ENCODE measurements at places on chromosomes 16 and 17.

DNA sequence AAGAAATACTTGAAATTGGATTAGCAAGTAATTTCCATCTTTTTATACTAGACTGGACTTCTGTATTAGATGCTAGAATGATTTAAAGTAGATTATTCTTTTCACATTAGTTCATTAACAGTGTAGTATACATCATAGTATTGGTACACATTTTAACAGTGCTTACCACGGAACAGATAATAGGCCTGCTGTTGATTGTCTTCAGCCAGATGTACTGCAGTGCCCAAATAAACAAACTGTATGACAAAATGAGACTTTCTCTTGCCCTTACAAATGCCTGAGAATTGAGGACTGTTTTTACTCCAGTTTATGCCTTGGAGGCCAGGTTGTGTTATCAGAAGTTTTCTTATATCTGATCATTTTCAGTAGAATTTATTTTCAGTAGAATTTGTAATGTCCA is 631 bp downstream of the EVI2A start:
- DNase-seq: no peak

GRCh38 chr16:4847774-4848587 is 700 bp downstream of the UBN1 start:
- no peak for DNase-seq

DNA sequence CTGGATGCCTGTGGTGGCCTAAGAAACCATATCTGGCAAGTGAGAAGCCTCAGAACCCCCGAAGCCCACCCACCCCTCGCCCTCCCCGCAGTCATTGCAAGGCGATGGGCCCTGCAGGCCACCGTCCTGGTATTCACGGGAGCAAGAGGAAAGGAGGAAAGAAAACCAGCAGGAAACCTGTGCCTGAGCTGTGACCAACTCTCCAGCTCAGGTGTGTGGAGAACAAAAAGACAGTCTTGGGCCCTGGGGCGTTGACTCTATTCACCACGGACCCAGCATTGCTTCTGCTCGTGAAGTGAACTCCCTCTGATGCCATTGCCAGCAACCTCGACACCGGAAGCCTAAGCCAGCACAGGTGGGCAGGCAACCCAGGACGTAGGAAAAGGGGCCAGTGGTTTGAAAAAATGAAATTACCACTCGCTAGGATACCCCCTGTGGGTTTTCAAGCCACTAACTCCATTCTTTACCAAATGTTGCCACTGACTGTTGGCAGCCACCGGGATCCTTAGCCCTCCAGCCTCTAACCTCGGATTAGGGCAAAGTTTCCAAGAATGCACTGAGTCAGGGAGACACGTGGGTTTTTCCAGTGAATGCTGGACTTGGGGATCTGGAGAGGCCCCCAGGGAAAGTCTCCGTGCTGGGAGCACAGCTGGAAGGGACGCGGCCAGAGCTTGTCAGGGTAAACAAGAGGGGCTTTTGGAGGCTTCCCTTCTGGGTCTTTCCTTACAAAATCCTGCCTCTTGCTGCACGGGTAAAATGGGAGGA is 25.1 kb downstream of the FA2H start:
- no peak for DNase-seq

DNA sequence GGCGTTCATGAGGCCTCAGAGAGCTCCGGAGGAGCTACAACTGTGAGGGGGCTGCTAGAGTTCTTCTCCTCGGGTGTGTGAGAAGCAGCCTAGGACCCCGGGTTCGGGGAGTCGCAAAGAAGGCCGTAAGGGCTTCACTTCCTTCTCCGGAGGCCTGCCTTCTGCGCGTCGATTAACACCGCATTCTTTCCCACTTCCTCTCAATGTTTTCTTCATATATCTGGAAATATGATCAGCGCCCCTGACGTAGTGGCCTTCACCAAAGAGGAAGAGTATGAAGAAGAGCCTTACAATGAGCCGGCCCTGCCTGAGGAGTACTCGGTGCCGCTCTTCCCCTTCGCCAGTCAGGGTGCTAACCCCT is 449 bp downstream of the SMCR8 start:
- DNase-seq: no peak

GRCh38 chr17:35089586-35090296 is 26.2 kb upstream of the RFFL start:
- DNase-seq: no peak

DNA sequence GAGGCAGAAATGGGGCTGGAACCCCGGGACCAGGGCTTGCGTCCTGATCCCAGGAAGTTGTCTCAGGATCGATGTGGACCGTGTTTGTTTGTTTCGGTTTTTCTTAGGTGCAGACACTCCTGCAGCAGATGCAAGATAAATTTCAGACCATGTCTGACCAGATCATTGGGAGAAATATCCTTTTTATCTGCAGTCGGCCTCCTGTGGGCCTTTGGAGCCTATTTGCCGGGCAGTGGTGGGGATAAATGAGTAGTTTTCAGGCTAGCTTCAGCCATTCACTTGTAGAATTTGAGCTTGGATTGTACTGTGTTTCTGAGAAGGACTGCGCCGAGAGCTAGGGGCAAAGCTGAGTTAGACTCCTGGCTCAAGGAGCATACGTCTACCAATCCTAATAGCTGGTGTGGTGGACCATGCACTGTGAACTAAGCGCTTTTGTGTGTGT is 816 bp downstream of the HSBP1 start:
- no peak for DNase-seq

DNA sequence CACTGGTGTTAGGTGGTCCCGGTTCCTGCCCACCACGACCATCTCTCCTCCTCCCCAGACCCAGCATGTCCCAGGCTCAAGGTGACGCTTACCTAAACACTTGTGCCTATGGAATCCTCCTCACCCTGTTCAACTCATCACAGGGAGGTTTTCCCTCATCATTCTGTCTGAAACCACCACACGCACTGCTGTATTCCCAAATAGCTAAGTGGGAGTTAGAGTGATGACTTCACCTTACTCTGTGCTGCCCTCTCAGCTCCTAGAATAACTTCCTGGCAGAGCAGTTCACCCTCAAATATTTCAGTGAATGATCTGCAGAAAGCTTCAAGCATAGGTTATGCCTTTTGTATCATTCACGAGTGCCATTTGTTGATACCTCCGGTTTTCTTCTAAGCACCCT is 216.5 kb downstream of the CPPED1 start:
- DNase-seq: no peak

DNA sequence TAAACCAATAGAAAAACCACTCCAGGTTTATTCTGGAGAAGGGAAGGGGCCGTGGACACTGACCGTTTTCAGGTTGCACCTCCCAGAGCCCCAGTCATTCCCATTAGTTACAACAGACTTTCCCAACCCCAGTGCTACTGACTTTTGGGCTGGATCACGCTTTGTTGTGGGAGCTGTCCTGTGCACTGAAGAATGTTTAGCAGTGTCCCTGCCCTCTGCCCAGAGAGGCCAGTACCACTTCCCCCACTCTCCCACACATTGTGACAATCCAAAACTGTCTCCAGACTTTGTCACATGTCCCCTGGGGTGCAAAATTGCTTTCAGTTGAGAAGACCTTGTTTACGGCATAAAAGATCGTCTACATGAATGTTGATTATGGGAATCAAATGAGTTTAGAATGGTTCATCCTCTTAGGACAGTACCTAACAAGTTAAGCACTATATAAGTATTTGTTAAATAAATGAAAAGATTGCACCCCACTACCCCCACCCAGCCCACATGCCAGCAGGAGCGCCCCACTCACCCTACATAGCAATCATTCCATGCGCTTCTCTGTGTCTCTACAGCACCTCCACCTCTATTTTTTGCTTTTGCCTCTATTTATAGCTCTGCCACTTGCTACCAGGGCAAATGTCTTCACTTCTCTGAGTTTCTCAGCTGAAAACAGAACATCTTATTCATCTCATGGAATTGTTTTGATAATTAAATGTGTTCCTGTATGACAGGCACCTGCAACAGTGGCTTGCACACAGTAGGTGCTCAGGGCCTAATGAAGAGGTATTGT is 104.9 kb downstream of the AXIN2 start:
- no peak for DNase-seq

- no peak for DNase-seq
These were observed 684 bp downstream of the SLX4 start for GRCh38 chr16:3610698-3611145.

DNA sequence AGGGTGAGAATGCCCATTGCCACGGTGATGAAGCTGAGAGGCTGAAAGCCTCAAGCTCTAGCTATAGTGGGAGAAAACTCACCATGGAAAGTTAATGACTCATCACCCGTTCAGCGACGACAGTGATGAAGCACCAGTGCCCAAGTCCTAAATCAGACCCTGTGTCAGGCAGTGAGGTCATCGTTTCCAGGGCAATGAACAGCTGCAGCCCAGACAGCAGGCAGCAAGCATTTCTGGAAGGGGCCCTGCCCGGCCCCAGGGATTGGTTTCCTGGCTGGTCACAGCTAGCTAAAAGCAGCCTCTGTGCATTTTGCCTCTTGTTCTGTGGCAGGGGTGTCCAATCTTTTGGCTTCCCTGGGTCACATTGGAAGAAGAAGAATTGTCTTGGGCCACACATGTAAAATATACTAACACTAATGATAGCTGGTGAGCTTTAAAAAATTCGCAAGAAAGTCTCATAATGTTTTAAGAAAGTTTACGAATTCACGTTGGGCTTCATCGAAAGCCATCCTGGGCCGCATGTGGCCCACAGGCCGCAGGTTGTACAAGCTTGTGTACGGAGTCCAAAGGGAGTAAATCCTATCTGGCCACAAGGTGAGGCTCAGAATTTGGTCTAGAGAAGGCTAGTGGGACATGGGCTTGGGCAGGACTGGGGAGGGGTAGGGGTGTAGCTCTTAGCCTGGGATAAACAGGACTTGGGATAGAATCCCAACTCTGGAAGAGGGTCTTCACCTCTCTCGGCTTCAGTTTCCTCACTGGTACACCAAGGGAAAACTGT is 40.6 kb downstream of the MIS12 start:
- DNase-seq: peak; percentile 7
